ENCODE measurements at places on chromosomes 5 and 9.

GRCh38 chr9:17813798-17814197 is 234.9 kb downstream of the SH3GL2 start:
- DNase-seq, result no peak

GRCh38 chr9:134381671-134382516 is 55.6 kb downstream of the RXRA start:
- DNase-seq, result peak; percentile 77

DNA sequence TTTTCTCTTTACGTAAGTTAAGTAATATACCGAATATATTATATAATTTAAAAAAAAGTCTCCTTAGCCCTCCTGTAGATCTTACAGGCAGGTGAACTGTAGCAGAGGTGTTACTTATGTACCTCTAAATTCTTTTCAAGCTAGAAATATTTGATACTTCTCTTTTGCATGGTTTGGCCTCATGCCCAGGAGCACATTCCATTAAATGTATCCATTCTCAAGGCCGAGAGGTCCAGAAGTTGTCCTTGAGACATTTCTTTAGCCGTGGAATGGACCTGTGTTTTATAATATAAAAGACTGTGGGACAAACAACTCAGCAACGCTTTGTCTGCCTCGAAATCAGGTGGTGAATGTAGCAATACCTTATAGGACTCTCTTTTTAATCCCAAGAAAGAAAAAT is 184.5 kb downstream of the TRIO start:
- DNase-seq, result no peak

DNA sequence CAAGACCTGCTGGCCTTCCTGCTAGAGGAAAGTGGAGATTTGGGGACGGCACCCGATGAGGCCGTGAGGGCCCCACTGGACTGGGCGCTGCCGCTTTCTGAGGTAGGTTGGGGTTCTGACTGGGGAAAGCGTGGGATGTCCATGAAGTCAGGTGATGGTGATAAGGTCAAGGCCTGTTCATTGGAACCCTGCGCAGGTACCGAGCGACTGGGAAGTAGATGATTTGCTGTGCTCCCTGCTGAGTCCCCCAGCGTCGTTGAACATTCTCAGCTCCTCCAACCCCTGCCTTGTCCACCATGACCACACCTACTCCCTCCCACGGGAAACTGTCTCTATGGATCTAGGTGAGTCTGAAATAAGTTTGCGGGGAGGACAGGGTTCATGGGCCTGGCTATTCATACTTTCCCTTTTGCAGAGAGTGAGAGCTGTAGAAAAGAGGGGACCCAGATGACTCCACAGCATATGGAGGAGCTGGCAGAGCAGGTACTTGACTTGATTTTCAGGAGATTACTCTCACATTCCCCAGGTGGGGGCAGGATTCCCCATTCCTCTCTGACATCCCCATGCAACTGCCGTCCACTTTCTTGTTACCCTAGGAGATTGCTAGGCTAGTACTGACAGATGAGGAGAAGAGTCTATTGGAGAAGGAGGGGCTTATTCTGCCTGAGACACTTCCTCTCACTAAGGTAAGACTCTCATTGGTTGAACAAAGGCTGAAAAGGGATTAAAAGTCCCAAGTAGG is 505 bp downstream of the CREB3 start:
- peak; percentile 43 for DNase-seq

GRCh38 chr9:94826644-94827410 is 100.3 kb downstream of the AOPEP start:
- no peak for DNase-seq

DNA sequence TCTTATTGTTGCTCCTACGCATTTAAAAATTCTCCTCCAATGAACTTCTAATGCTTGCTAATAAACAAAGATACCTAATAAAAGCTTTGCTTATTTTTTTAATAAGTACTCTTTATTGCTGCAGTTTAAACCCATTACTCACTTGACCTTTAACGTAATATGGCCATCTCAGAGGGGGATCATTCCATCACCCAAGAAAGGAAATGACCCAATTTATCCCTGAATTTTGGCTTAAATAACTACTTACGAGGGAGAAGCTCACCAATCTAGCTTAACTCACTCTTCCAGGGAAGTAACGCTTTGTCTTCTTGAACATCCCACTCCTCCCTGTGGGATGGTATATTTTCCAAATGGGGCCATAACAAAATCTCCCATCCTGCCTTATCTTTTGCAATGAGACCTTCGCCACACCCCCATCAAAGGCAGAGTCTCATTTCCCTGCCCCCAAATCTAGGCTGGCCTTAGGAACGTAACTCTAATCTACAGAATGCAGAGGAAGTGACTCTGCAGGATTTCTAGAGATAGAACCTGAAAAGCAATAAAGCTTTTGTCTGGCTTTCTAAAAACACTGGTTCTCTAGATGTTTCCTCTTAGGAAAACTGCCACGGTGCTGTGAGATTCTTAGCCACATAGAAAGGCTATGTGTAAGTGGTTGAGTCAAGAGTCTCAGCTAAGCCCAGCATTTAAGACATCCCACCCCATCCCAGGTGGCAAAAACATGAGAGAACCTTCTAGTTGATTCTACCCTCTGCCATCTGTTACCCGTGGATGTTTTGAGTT is 310.0 kb downstream of the ASTN2 start:
- DNase-seq, result no peak

Measured in CD4-positive, alpha-beta T cell treated with Interleukin-21 for 1 hour (primary cell).